ENCODE measurements at places on chromosomes 6 and 20.

- no peak for DNase-seq
- H3K4me3 ChIP-seq, result no peak overlapping the region
- H3K27me3 ChIP-seq, result no peaks in the 10 kb centered on the region
- H3K36me3 ChIP-seq, result no peaks in the 10 kb centered on the region
Observed at GRCh38 chr6:136750696-136751521, 41.4 kb downstream of the MAP3K5 start.

DNA sequence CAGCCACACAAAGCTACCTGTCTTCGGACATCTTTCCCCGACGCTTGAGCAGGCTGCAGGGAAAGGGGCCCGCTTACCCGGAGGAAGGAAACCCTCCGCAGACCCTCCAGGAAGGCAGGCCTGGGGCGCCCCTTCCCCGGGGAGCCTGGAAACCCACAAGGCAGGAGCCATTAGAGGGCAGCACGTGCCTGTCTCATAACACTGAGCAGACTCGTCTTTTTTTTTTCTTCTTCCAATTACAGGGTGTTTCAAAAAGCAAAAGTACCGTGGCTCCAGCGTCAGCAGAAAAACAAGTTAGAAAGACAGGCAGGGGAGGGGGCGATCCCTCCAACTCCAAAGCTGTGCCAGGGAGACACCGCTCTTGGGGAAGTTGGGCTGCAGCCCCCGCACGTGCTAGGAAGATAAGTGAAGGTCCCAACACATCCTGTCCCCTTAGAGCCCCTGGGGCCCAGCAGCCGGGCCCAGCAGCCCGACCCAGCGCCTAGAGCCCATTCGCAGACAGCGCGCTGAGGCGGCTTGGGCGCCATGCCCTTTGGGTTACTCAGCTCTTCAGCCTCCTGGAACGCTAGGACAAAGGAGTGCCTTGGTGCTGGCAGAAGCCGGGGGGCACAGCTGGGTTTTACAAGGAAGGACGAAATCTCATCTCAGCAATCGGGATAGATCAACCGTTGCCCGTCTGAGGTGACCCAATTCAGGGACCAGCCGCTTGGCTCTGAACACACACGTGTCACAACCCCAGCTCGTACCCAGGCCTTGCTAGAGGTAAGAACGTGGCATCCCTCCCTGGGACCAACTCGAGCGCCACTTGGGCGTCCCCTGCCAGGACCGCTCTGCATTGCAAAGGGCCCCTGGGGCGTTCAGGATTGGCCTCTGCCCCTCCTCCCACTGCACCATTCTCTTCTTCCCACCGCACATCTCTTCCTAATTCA, 136.3 kb downstream of the LY86 start:
- peak; percentile 79 for DNase-seq
- peaks cover 15% of the 10 kb centered on the region for H3K4me1 ChIP-seq
- H3K27me3 ChIP-seq, result no peaks in the 10 kb centered on the region
- no peak overlapping the region for H3K27ac ChIP-seq
- peak overlapping the region; percentile 60 for H3K4me3 ChIP-seq

GRCh38 chr6:84333842-84334241, 106.4 kb upstream of the CEP162 start:
- no peak overlapping the region for H3K27ac ChIP-seq
- no peaks in the 10 kb centered on the region for H3K4me1 ChIP-seq
- DNase-seq, result no peak

GRCh38 chr20:24737212-24737850, 211.7 kb upstream of the CST7 start:
- H3K36me3 ChIP-seq, result no peaks in the 10 kb centered on the region
- no peak overlapping the region for H3K27ac ChIP-seq
- H3K4me3 ChIP-seq, result no peak overlapping the region
- H3K27me3 ChIP-seq, result no peaks in the 10 kb centered on the region
- H3K4me1 ChIP-seq, result no peaks in the 10 kb centered on the region

DNA sequence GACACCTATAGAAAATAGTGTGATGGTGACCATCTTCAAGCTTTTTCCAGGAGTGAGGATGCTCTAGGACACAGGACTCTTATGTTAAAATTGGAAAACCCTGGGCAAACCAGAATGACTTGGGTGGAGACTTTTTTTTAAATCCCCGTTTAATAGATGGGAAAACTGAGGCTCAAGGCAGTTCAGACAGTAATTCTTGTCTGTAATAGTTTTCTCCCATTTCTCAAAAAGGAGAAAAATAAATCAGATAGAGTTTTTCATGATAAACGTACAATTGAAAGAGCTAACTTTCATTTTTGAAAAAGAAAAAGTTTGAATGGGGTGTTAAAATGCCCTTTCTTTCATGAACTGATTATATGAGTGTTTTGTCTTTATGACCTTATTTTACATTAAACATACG, 6.8 kb downstream of the BCAS1 start:
- H3K36me3 ChIP-seq, result no peaks in the 10 kb centered on the region
- H3K27ac ChIP-seq, result no peak overlapping the region
- no peak overlapping the region for H3K4me3 ChIP-seq
- no peak for DNase-seq
- no peaks in the 10 kb centered on the region for H3K27me3 ChIP-seq

DNA sequence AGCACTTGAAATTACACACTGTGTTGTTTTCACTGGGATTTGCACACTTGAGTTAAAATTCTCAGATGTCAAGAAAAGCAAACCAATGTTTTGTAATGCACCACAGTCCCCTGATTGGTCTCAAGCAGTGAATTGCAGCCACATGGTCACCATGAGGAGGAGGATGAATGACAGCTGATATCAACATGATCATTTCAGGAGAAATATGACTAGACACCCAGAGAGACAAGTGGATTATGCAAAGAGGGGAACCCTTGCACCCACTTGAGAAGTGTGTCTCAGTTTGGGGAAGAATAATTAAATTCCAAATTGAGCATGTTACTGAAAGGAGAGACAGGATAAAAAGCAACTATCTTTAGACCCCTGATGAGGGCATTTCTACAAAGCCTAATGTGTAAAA, 69.3 kb downstream of the UST start:
- no peak overlapping the region for H3K4me3 ChIP-seq
- DNase-seq, result no peak
- H3K4me1 ChIP-seq, result peaks cover 23% of the 10 kb centered on the region
- H3K36me3 ChIP-seq, result peaks cover 16% of the 10 kb centered on the region
- H3K27me3 ChIP-seq, result peaks cover 5% of the 10 kb centered on the region
- no peak overlapping the region for H3K27ac ChIP-seq

Data from glutamatergic neuron (in vitro differentiated cells).